ENCODE measurements at places on chromosomes 7 and 10. TPM values are rescaled to one million over a fixed set of nuclear protein-coding genes. Genes with fewer than 3 reads are reported as not detected.

DNA sequence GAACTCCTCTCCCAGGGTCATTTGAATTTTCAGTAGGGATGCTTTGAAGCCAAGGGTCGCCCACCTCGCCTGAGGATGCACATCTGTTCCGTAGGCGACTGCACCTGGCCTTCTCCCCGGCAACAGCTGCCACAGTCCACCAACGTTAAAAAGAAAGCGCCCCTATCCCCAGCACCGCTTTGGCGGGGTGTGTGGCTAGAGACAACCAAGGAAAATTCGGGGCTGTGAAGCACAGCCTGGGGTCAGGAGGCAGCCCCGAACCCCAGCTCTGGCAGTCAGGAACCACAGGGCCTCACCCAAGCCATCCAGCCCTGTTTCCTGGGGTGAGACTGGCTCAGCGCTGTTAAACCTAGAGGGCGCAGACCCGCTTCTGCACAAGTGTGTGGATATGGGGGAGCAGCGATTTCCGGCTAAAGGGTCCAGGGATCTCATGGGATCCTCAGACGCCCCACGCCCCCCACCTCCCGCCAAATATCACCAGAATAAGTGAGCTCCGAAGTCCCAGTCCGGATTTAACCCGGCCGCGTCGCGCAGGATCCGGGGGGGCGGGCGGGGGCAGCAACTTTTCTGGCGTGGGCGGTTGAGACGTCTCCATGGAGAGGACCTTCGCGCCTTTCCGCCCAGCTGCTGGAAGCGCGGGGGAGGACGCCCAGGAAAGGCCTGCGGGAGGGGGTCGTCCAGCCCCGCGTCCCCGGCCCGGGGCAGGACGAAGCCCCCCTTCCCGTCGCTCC is 822 bp downstream of the ZC3HAV1L start:
- DNase-seq, result no peak

DNA sequence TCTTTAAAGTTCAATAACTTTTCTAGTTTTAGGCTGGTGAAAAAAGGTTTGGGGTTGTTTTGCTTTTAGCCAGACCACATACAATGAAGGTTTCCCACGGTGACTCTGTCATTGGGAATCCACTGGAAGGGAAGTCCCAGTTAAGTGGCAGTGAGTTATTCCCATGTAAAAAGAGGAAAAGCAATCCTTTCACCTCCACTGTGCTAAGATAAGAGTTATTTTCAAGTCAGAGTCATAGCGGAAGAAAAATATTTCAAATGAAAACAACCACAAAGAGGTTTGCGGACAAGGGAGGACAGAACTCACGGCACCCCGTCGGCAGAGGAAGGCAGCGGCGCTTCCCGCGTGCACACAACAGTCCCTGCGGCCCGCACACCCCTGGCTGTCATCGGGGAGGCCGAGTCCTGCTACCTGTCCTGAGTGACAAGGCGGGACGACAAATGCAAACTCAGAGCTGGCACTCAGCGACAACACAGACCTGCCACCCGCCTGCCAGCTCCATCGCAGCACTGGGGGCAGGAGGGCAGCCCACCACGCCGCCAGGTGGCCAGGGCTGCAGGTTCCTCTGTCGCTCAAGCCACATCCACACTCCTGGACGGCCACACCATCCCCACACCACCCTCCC is 9.3 kb upstream of the PAPOLB start:
- no peak for DNase-seq

- peak; percentile 71 for DNase-seq
Observed at GRCh38 chr7:111763221-111763801, 201.0 kb upstream of the IMMP2L start.

- DNase-seq, result no peak
Observed at GRCh38 chr7:69388452-69389137, 209.7 kb upstream of the AUTS2 start.

The PNLIP gene
- total RNA-seq, result not detected
